Regular cardiac myocyte (primary cell): ENCODE measurements at places on chromosomes 7 and 10. TPM values are rescaled to one million over a fixed set of nuclear protein-coding genes. Genes with fewer than 3 reads are reported as not detected.

The RPEL1 gene
- under 0.01 and 0.19 TPM in 2 replicates for total RNA-seq

The NRAP gene
- not detected in 2 replicates for total RNA-seq

The ADCY1 gene
- total RNA-seq: 0.19 and 0.56 TPM in 2 replicates

The NAT16 gene
- not detected in 2 replicates for total RNA-seq

The FAM237B gene
- under 0.01 TPM in 1 of 2 replicates, not detected in the other for total RNA-seq

The PPP1R17 gene
- not detected in 2 replicates for total RNA-seq

The CHN2 gene
- total RNA-seq: 0.19 and 4.2 TPM in 2 replicates

The SYT15 gene
- under 0.01 TPM in 1 of 2 replicates, not detected in the other for total RNA-seq

The CDK14 gene
- 39.7 and 46.8 TPM in 2 replicates for total RNA-seq

The FAM13C gene
- 1.3 and 3.9 TPM in 2 replicates for total RNA-seq

The DRGX gene
- not detected in 2 replicates for total RNA-seq

The LIPJ gene
- not detected in 2 replicates for total RNA-seq

The STRIP2 gene
- total RNA-seq: 5.2 and 5.9 TPM in 2 replicates

The AGR2 gene
- total RNA-seq: not detected in 2 replicates

The NEUROD6 gene
- total RNA-seq: not detected in 2 replicates

The IDE gene
- total RNA-seq: 19.2 and 19.9 TPM in 2 replicates

The CAMK2B gene
- 0.19 and 0.28 TPM in 2 replicates for total RNA-seq

The GLI3 gene
- total RNA-seq: 1.4 and 3.3 TPM in 2 replicates
